ENCODE measurements at places on chromosomes 1 and 21. TPM values are rescaled to one million over a fixed set of nuclear protein-coding genes. Genes with fewer than 3 reads are reported as not detected.

The GPA33 gene
- total RNA-seq: not detected

The OTUD3 gene
- 2.8 TPM for total RNA-seq

The GPR161 gene
- 18.0 TPM for total RNA-seq

The SH3D21 gene
- 2.7 TPM for total RNA-seq

The WDR64 gene
- not detected for total RNA-seq
